ENCODE measurements at places on chromosomes 7 and 10.

GRCh38 chr10:95560278-95561176 lies 644 bp downstream of the SORBS1 start:
- no peaks in the 10 kb centered on the region for H3K36me3 ChIP-seq
- H3K4me3 ChIP-seq: peak overlapping the region; percentile 76

DNA sequence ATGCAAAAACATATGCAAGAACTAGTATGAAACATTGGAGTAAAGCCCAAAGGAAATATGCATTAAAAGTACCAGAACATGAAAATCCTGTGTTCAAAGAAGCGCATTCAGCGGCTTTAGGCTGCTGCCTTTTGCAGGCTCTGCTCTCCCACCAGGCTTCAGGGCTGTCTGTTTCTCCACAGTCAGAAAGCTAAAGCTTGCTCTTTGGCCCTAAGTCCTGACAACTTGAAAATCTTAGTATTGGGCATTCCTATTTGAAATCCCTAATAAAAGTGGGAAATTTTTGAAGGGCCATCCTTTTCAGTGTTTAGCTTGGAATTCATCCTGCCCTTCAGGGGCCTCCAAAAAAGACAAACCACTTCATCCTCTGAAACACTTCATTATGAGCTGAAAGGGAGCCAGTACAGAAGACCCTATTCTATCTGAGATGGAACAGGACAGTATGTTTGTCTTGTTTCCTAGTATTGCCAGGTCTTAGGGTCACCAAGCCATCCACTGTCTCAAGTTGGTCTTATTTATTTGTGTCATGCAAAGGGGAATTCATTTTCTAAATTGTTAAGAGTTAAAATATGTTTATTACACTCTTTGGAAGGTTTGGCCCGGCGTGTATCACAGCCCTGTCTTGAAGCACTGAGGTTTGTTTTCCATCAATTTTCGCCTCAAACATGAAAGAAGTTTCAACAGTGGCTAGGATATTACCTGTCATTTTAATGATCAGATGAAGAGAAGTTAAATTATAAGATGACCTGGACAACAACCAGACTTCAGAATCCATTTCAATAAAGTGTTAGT lies 326.3 kb upstream of the BMPER start:
- H3K4me3 ChIP-seq: no peak overlapping the region
- no peaks in the 10 kb centered on the region for H3K36me3 ChIP-seq
- H3K4me1 ChIP-seq: no peaks in the 10 kb centered on the region
- H3K27me3 ChIP-seq: no peaks in the 10 kb centered on the region
- DNase-seq: no peak

- peak; percentile 25 for DNase-seq
- H3K27me3 ChIP-seq: no peaks in the 10 kb centered on the region
- no peak overlapping the region for H3K27ac ChIP-seq
- no peaks in the 10 kb centered on the region for H3K4me1 ChIP-seq
- peak overlapping the region; percentile 87 for H3K4me3 ChIP-seq
- H3K36me3 ChIP-seq: peaks cover 2% of the 10 kb centered on the region
Measured at GRCh38 chr7:22821702-22822485, 755 bp downstream of the TOMM7 start.

DNA sequence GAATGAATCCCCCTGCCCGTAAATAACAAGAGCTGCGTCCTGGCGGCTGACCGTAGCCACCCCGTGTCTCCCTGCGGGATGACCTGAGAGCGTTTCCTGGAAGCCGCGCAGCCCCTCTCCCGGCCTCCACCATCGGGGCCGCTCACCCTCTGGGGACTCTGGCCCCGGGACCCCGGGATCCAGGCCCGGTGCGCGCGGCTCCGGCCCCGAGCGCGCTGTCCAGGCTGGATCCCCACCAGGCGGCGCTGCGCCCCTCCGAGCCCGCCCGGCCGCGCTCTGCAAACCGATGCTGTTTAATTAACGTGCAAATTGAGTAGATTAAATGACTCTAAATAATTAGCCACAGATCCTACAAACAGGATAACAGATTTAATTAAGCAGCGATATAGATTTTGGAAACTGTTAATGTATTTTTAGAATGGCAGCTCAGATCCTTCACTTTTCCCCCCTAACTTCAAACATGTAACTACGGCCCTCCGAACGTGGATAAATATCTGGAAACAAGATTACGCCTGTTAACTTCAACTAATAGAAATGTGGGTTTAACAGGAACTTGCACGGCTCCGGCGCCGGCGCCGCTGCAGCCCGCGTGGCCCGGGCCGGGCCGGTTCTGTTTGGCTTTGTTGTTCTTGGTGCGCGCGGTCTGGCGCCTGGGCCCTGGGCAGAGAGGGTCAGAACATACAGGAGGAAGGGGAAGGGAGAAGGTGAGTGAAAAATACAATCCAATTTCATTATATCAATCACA lies 7.1 kb upstream of the UNCX start:
- no peak overlapping the region for H3K4me3 ChIP-seq
- H3K27me3 ChIP-seq: peaks cover 77% of the 10 kb centered on the region
- no peaks in the 10 kb centered on the region for H3K36me3 ChIP-seq
- no peak overlapping the region for H3K27ac ChIP-seq

DNA sequence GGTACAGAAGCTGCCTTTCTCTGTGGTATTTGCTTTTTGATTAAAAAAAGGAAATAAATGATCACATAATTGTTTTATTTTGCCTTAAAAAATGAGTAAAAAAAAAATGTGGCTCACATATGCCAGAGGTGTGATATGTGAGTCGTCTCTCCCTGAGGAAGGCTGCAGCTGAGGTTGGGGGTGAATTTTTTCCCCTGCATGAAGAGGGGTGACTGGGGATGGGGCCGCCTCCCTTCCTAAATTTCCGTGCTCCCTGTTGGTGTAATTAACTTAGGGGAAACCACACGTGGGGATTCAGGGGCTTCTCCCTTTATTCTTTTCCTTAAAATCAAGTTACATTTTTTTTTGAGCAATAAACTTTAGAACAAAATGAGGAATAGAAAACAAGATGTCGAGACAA lies 35.4 kb downstream of the MGMT start:
- DNase-seq: no peak
- no peak overlapping the region for H3K4me3 ChIP-seq
- no peaks in the 10 kb centered on the region for H3K27me3 ChIP-seq
- H3K4me1 ChIP-seq: no peaks in the 10 kb centered on the region
- no peak overlapping the region for H3K27ac ChIP-seq

- H3K4me3 ChIP-seq: no peak overlapping the region
- no peak overlapping the region for H3K27ac ChIP-seq
- H3K36me3 ChIP-seq: no peaks in the 10 kb centered on the region
- DNase-seq: no peak
- H3K27me3 ChIP-seq: peaks cover 3% of the 10 kb centered on the region
Measured at GRCh38 chr7:155361947-155362346, 64.3 kb downstream of the INSIG1 start.

DNA sequence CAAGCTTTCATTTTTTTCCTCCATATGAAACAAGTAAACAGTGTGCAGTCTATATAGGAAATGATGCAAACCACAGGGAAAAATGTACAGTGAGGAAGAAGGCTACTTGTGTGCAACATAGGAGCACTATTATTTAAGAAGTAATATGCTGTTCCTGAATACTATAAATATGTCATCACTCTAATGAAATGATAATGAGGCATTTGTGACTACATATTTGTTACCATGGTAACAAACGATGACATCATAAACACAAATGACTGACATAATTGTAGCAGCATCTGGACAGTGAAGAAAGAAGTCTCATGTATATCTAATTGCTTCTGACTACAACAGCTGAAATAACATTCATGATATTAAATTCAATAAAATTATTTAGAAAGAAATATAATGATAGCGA lies 164.8 kb downstream of the C7orf25 start:
- DNase-seq: peak; percentile 31
- H3K36me3 ChIP-seq: no peaks in the 10 kb centered on the region
- H3K27me3 ChIP-seq: no peaks in the 10 kb centered on the region
- no peaks in the 10 kb centered on the region for H3K4me1 ChIP-seq
- H3K4me3 ChIP-seq: no peak overlapping the region

DNA sequence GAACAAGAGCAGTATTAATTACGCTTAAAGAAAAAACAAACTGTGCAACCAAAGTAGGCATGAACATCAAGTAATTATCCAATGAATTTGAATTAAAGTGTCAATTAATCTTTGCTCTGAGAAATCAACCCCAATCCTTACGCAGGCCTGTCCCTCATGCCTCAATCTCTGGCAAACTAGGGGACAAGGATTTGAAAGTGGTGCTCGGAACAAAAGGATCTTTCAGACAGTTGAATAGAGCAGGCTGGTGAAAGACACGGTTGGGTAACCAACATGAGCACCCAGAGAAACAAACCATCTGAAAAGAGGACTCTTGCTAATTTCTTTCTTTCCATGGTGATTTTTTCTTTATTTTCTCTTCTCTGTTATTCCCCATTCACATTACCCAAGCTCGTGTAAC lies 203.5 kb upstream of the PHF14 start:
- H3K4me3 ChIP-seq: no peak overlapping the region
- no peaks in the 10 kb centered on the region for H3K27me3 ChIP-seq
- no peaks in the 10 kb centered on the region for H3K36me3 ChIP-seq
- DNase-seq: no peak

DNA sequence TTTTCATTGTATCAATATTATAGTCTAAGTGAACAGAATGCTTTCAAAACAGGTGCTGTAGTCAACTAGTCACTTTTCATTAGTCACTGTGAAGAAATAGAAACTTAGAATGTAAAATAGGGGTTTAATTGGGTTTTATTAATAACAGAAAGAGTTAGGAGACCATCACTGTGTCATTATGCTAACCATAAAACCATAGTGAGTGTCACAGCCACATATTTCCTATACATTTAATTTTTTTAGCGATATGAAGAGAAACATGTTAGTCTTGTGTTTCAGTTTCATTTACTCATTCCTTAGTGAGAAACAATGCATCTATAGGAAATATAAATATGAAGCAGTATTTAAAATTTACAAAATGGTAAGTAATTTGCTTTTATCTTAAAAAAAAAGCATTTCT lies 22.2 kb downstream of the SPAG6 start:
- no peak overlapping the region for H3K4me3 ChIP-seq
- H3K27me3 ChIP-seq: no peaks in the 10 kb centered on the region
- no peaks in the 10 kb centered on the region for H3K36me3 ChIP-seq
- DNase-seq: no peak
- H3K27ac ChIP-seq: no peak overlapping the region
- H3K4me1 ChIP-seq: no peaks in the 10 kb centered on the region

DNA sequence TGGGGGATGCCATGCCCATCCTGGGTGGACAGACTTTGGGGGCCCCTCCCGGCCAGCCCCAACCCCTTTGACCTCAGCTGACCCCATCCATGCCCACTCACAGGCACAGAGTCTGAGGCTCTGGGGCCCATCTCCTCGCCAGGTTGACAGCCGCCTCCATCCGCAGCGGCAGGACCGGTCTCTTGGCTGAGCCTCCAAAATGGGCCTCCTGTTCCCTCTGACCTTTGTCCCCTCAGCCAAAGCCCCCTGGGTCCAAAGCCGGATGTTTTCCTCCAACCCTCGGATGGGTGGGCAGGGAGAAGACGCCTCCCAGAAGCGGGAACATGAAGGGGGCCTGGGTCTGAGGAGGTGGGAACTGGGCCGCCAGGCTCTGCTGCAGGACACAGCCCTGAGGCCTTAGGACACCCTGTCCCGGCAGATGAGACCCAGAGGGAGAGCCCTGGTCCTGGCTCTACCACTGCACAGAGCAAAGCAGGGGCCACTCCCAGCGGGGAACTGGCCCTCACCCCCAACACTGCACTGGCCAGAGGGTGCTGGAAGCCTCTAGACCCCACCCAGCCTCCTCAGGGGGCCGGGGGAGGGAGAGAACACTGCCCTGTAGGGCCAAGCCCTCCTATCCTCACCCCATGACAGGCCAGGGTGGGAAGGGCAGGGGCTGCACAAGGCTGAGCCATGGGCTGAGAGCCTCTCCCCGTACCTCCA lies 12.6 kb downstream of the PDGFA start:
- no peaks in the 10 kb centered on the region for H3K27me3 ChIP-seq
- no peak overlapping the region for H3K4me3 ChIP-seq
- peaks cover 12% of the 10 kb centered on the region for H3K36me3 ChIP-seq
- no peak for DNase-seq

DNA sequence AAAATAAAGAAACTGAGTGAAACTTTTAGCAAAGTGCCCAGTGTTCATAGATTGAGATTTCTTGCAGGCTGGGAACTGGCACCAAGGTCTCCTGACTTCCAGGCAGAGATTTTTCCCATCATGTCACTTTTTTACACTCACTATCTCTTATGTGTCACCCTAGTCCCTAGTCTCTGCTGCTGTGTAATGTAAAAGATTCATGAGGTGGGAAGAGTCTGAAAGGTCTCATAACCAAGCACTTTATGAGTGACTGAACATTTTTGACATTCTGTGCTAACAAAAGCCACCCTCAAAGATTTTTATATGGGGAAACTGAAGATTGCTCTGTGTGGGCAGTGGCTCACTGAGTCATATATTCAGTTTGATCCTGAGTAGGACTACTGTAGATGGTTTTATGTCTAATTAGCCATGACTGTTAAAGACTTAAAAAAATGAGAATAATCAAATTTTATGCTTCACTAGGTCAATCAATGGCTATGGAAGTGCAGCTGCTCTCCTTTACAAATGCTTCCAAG lies 900.3 kb upstream of the SORCS1 start:
- H3K27ac ChIP-seq: no peak overlapping the region
- no peaks in the 10 kb centered on the region for H3K36me3 ChIP-seq
- no peak for DNase-seq

DNA sequence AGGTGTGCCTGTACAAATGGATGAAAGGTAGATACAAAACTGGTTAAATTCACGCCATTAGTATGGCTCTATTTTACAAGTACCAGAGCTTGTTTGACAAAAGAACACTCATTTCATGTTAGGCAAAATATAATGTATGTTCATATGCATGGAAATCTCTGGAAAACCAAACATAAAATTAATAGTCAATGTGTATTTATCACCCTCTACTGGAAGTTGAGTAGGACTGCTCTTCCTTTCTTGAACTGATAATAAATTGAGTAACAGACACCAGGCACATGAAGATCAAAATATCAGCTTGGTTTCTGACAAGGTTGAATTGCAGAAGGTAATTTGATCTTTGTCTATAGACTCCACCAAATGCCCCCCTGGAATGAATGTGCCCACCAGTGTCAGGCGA lies 19.8 kb upstream of the AKR1B1 start:
- H3K4me3 ChIP-seq: no peak overlapping the region
- H3K36me3 ChIP-seq: no peaks in the 10 kb centered on the region
- no peaks in the 10 kb centered on the region for H3K4me1 ChIP-seq

DNA sequence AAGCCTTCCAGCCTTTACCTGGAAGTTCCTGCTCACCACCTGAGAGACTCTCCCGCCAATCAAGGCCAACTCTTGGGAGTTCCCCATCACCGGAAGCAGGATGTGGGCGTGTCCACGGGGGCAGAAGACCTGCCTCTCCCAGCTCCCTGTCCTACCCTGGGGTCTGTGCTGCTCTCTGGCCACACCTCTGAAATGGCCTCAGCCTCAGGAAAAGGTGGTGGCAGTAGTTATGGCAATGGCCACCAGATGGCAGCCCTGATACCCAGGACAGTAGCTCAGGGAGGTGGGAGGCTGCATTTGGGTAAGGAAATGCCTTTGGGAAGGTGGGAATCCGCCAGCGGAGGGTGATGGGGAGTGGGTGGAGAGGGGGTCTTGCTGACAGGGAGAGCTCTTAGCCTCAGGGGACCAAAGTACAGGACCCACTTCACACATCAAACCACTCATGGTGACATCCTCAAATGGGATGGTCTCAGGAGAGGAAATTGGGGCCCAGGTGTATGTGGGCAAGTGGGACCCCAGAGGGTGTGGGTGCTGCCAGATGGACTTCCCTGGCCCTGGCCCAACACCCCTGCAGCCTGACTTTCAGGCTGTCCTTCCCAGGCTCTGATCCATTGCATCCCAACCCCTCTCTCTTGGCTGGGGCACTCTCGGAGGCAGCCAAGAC lies 33.9 kb downstream of the KAZALD1 start:
- H3K27ac ChIP-seq: no peak overlapping the region
- H3K4me1 ChIP-seq: no peaks in the 10 kb centered on the region
- H3K36me3 ChIP-seq: no peaks in the 10 kb centered on the region
- no peak overlapping the region for H3K4me3 ChIP-seq

All from trophoblast cell (in vitro differentiated cells and primary cell).